ENCODE measurements at places on chromosomes 2 and 18.

DNA sequence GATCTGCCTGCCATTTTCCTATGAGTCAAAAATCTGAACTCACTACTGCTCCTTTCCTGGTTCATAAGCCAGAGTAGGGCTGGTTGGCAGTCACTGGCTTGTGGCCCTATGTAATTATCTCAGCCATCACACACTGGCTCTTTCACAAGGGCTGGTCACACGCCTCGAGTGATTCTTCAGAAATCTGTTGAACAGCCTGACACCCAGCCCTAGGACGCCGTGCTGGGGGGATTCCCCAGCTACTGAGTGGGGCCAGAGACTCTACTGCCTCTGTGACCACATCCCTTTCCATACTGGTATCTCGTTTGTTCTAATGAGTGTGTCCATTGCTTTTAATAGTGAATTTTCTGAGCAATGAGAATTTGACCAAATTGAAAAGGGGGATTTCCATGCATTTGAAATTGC lies 45.8 kb upstream of the RBM44 start:
- DNase-seq, result no peak

DNA sequence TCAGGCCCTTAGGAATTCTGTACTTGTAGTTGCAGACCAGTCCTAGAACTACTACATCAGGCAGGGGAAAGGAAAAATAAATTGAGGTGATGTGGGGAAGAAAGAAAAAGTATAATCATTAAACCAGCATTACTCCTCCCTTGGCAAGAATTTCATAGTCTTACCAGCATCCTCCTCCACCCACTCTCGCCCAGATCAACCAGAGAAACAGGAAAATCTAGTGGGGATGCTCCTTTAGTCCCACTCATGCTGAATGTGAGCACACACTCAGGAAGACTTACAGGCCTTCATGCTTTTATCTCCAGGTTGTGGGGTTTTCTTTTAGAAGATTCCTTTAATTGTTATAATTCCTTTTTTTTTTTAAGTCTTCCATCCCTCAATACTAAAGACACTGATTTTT lies 129.3 kb upstream of the CCDC150 start:
- DNase-seq, result no peak

DNA sequence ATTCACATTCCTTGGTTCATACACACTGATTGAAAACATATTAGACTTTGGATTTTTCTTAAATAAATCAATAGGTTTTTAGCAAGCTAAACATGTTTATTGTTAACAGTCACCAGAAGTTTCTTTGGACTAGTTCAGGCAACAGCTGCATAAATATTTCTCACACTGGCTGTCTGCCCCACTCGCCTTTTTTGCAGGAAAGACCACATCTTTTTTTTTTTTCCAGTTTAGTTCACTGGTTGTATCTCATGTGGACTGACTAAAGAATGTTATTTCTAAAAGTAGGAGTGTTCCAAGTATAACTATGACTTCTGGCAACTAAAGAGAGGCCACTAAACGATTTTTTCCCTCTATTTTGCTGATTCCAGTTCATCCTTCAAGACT lies 31.1 kb downstream of the SLC40A1 start:
- no peak for DNase-seq

DNA sequence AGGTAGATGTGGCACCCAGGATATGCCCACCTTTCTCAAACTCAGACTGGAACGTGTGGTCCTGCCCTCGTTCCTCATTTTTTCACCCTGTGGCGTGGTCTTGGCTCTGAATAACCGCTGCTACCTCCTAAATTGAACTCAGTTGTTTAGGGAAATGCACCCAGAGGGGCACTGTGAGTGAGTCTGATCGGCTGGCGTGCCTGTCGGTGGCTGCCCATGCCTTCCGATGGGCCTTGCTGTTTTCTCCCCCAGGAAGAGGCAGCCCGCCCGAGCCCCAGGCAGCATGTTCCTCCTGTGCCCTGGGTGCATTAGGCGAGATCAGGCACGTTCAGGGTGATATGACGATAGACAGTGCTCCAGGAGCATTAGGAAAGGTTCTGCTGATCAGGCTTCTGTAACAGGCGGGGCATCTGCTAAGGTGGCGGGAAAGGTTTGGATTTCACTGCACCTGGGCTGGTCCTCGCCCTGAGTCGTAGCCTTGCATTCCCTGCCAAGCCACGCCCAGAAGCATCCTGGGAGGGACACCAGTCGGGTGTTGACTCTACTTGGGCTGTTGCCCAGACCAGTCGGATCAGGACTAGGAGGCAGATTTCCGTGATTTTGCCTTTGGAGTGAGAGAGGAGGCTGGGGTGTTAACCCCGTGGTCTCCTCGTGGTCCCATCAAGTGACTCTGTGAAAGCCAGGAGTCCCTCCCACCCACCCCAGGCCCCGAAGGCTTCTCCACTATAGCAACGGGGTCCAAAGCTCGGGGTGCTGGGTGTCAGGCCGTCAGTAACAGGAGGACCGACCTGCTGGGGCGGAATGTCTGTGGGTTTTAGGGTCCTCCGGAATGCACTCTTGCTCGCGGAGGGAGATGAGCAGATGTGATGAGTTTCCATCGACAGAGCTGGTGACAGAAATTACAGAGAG lies 75.1 kb downstream of the SH3BP4 start:
- peak; percentile 96 for DNase-seq

GRCh38 chr18:40529478-40529877 lies 1425.6 kb upstream of the PIK3C3 start:
- no peak for DNase-seq

DNA sequence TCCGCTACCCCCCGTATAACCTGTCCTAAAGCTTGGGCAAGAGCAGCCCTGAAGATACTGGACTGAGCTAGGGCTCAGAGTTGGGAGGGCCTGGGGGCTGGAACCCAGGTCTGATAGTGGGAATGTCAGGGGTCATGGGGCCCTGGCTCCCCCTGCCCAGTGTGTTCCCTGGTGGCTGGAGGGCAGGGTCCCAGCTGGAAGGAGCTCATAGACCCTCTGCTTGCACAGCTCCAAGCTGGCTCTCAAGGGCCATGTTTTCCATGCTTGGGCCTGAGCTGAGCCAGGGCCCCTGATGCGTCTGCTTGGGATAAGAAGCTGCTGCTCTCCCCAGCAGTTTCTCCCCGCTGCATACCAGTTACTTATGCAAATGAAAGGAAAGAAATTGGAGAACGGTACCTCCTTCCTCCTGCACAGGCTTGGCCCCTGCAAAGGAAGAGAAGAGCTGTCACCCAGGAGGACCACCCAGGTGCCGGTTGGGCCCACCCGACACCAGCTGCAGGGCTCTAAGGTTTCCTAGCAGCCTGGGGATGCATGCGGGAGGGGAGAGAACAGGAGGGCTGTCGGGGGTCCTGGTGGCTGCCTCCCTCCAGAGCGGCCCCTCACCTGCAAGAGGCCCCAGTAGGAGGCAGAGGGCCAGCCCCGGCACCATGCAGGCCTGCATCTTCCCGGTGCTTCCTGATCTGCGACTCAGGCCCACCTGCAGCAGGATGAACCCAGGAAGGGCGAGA lies 628 bp downstream of the OTOS start:
- DNase-seq, result no peak

DNA sequence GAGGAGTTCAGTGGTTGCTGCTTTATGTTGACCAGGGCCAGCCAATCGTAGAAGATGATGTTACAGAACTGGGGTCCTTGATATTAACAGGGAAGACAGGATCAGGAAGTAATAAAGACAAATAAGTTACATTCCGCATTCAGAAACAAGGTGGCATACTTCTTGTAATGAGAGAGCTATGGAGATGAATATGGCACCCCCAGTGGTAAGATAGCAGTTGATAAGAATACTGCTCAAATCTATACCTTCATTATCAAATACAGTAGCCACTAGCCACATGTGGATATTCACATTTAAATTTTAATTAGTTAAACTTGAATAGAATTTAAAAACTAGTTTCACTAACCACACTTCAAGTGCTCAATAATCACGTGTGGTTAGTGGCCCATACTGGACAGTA lies 290.4 kb upstream of the RBMS1 start:
- no peak for DNase-seq

- DNase-seq, result peak; percentile 50
Measured at GRCh38 chr18:51447351-51448342, 250.2 kb upstream of the MEX3C start.

GRCh38 chr2:84539729-84540128 lies 23.4 kb downstream of the DNAH6 start:
- no peak for DNase-seq

GRCh38 chr2:19797871-19798270 lies 103.9 kb downstream of the TTC32 start:
- no peak for DNase-seq

DNA sequence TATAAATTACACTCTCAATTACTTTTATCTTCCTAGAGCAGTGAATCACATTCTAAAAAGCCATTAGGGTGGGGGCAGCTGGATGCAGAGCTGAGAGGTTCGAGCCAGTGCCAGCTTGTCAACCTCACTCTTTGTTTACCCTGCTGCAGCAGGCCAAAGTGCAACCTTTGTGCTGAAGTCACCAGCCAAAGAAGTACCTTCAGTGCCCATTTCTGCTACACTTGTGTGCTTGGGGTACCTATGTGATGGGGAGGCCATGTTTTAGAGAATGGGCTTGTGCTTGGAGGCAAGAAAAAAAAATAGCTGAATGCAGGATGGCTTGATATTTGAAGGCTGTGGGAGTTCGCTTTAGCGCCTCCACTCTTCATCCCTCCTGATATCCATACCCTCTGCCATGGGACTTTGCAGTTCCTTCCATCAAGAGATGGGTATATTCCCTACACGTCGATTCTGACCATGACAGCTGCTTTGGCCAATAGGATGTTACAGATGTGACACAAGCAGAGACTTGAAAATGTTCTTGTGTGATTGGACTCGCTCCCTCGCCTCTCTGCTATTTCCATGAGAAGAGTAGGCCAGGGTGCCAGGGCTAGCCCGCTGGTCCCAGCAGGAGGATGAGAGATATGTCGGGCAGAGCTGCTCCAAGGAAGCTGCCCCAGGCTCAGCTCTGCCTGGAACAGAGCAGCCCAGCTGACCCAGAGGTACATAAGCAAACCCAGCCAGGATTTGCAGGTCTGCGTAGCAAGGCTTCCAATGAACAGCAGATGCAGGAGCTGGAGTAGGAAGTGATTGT lies 12.7 kb upstream of the FZD5 start:
- peak; percentile 73 for DNase-seq

DNA sequence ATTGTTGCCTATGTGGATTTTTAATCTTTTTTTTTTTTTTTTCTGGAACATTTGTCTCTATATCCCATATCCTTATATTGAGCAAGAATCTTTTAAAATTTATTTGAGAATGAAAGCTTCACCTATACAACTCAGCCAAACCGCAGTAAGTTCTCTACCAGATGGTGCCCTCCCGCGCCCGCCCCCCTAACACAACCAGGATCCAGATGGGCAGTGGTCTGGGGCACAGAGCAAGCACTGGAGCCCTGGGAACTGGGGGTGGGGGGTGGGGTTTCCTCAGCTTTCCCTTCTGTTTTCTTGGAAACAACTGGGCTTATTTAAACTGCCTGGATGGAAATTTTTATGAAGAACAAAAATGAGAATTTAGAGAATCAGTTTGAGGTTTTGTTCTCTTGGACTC lies 74.6 kb downstream of the ACAA2 start:
- no peak for DNase-seq

DNA sequence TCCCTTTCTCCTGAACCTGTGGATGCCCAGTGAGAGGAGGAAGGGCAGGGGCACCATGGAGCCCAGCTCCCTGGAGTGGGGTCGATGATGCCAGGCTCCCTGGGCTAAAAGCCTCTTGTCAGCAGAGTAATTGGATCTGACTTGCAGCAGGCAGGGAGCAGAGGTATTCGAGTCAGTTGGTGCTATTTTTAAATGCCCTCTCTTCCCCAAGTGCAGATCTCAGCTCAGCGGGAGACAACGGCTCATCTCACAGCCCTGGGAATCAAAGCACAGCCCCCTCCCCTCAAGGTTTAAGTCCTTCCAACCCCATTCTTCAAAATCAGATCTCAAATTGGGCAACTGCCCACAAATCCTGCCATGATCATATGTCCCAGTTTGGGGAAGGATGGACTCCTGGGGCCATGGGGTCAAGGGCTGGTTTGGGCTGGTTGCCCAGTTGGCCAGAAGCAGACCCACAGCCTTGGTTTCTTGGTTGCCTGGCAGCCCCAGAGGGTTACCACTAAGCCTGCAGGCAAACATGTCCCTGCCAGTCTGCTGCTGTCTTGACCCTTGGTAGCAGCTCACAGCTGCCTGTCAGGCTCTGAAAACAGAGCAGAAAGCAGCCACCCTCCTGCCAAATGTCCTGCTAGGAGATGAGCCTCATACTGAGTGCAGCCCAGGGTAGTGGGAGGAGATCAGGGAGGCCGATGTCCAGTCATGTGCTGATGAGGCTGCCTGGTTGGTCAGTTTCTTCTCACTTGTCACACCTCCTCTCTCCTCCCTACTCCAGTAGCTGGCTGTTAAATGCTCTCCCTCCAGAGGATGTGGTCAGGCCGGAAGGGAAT lies 244.9 kb downstream of the LOXHD1 start:
- no peak for DNase-seq

- no peak for DNase-seq
Measured at GRCh38 chr2:41329040-41329439, 718.8 kb upstream of the PKDCC start.

DNA sequence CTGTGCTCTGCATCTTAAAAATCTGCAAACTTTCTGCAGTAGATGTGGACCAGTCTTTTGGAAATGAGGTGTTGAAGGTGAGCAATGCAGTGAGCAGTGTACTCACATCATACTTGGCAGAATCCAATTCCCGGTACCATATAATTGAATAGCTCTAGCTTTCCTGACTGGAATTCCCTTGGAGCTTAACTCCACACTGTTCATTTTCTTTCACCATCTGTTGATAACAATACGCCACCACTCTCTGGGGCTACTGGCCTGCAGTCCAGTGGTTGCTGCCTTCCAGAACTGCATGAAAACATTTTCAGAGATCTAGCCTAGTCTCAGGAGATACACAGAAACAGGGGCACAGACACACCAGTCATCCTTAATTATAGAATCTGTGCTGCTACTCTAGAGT lies 820.0 kb upstream of the NXPH2 start:
- no peak for DNase-seq

DNA sequence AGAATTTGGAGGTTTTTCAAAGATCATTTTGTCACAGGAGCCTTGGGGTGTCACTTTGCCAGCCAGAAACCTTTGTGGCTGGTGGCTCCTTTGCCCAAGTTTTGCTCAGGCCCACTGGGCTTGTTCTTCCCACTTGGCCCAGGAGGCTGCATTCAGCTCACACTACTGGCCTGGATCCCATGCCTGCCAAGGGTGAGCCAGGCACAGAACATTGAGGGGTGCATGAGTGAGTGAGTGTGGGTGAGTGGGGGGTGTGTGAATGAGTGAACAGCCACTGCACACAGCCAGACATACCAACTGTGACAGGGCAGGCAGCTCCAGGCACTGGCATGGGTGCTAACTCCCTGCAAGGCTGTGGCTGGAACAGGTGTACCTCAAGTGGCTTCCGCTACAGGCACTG lies 39.6 kb downstream of the FAM171B start:
- DNase-seq, result no peak

- no peak for DNase-seq
Measured at GRCh38 chr2:233414777-233415570, 60.7 kb downstream of the DGKD start.

DNA sequence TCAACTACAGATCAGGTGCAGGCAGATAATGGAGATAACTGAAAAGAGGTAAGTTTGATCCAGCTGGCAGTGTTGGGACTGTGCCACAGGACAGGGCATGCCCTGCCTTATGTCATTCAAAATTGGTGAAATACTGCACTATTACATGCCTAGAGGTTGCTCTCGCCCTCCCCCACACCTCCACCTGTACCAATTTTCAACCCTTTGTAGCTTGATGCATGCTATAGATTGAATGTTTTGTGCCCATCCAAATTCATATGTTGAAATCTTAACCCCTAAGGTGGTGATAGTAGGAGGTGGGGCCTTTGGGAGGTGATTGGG lies 72.1 kb upstream of the LYPD6B start:
- DNase-seq, result no peak

Measured in stomach (tissue), 19 donors.